NCI-H1694 (cell line): ENCODE measurements at places on chromosomes 7 and 10.

GRCh38 chr7:80722616-80723195 lies 84.3 kb downstream of the CD36 start:
- DNase-seq: no peak

- no peak for DNase-seq
Measured at GRCh38 chr7:96996111-96996957, 9.0 kb upstream of the DLX6 start.

DNA sequence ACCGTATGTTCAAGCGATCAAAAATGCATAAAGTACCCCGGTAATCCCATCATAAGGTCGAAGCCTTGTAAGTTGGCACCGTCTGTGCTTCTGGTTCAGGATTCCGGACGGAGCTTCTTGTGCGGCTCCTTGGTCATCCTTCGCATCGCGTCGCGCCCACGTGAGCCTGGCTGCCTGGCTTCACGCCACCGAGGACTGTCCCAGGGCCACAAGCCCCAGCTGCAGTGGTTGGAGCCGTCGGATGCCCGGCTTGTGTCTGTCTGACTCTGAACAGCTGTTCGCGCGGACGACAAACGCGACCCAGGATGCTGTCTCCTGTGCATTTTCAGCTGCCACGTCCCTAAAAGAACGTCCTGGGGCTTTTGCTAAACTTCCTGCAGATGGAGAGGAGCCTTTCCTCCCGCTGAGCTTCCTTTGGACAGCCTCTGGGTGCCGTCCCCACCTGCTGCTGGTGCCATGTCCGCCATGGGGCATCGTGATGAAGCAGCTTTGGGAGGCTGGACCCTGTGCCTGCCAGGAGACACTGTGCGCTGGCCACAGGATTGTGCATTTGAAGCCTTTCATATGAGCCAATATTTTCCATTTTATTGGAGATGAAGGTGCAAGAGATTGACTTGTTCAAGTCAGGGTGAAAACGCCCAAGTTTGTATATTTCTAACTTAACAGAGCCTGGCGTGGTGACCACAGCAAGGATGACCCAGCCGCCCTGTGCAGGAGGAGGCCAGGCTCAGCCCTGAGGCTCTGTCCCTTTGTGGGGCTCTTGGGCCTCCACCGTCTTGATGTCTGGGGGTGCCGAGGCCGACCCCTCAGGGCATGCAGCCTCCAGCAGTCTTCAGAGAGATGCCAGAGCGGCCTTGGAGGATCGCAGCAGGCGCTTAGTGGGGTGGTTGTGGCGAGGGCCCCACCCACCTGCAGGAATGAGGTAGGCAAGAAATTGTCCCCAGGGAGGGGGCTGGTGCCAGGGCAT lies 6.7 kb upstream of the JAKMIP3 start:
- no peak for DNase-seq

- peak; percentile 36 for DNase-seq
Measured at GRCh38 chr10:61733358-61733940, 70.7 kb downstream of the CABCOCO1 start.

DNA sequence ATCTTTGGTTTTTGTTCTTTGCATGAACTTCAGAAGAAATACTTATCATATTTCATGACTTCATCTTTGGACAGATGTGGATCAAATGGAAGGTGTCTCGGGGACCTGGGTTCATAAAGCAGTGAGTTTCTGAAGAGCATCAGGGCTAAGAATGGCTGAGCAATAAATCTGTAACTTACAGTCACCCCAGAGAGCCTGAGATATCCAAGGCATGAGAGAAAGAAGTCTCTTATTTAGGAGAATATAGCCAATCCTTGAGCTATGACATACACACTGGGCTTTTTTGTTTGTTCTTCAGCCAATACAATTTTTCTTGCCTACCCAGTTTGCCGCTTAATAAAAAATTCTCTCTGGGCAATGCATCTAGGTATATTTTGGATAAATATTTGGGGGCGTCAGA lies 252.6 kb upstream of the INHBA start:
- no peak for DNase-seq

- DNase-seq: no peak
Measured at GRCh38 chr10:111646021-111646420, 537.5 kb downstream of the GPAM start.

DNA sequence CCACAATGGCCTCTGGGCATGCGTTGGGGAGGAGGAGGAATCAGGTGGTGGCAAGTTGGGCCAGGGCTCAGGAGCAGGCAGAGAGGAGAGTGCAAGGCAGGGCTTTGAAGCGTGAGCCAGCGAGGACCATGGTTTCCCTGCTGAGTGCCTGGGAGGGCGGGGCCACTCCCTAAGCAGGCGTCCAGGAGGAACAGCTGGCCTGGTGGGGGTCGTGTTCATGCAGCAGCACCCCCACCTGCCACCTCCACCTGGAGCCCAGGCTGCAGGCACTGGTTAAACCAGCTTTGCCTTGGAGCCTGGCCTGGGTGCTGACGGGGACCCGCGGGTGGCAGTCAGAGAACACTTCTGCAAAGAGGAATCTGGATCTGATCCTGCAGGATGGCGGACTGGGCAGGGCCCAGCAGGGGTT lies 24.2 kb upstream of the AQP1 start:
- peak; percentile 80 for DNase-seq

- no peak for DNase-seq
Measured at GRCh38 chr10:116067825-116068224, 205.2 kb downstream of the GFRA1 start.

GRCh38 chr7:73429215-73429614 lies 4.4 kb upstream of the FZD9 start:
- no peak for DNase-seq

GRCh38 chr7:136925556-136925955 lies 57.1 kb downstream of the CHRM2 start:
- no peak for DNase-seq

DNA sequence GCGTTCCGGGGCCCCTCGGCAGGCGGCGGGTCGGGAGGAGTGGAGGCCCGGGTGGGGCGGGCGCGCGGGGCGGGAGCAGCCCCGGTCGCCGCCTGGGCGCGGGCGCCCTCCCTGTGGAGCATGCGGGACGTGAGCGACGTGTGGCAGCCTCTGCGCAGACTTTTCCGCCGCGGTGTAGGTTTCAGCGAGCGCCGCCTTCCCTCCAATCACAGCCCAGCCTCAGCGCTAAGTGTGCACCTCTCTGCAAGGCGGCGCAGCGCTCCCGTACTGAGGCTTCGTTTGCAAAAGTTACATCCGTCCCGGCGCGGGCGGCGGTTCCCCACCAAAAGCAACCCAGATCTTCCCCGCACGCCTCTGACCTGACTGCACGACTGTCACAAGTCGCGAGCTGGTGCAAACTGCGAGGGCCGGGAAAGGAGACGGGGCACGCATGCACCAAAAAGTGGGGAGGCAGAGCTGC lies 1.2 kb upstream of the PFKFB3 start:
- DNase-seq: no peak

- peak; percentile 13 for DNase-seq
Measured at GRCh38 chr10:119652361-119652730, 1.2 kb downstream of the BAG3 start.

DNA sequence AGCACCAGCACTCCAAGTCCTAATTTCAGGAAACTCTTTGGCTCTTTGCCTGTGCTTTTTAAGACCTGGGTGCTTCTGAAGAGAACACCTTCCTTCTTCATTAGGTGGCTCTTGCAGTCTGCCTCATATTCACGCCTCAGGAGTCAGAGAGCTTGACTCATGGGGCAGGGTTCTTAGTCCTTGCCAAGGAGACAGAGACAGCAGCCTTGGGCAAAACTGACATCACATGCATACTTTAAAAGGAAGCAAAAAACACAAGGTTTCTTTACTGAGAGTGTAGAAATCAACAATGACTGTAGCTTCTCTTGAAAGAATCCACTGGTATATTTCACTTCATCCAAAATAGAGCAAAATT lies 780.6 kb downstream of the INHBA start:
- DNase-seq: no peak

- no peak for DNase-seq
Measured at GRCh38 chr7:138228769-138229168, 152.5 kb downstream of the AKR1D1 start.

- DNase-seq: no peak
Measured at GRCh38 chr7:6637544-6638229, 569 bp downstream of the ZNF316 start.

DNA sequence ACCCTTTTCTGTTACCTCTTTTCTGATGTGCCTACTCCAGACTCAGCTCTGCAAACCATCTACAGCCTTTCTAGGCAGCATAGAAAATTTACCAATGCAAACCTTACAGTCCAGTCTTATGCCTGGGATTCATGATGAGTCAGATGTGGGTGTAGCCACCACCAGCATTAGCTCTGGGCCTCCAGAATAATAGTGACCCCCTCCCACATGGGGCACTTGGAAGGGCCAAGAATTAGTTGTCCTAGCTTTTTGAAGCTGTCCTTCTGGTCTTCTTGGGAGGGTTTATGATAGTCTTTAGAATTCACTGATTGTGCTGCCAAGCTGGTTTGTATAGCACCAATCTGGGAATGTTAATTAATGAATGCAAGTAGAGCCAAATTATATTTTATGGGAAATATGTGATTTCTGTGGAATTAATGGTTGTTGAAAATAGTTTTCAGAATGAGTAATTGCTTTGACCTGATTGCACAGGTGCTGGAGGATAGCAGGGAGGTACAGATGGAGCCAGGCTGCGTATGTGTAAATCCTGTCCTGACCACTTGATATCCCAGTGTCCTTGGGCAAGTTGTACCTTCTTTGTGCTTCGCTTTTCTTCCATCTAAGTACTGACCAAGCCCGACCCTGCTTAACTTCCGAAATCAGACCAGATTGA lies 94.8 kb downstream of the CPED1 start:
- DNase-seq: no peak

GRCh38 chr10:61785473-61786105 lies 115.9 kb upstream of the ARID5B start:
- no peak for DNase-seq

GRCh38 chr10:107971973-107972372 lies 807.5 kb upstream of the SORCS1 start:
- DNase-seq: no peak

DNA sequence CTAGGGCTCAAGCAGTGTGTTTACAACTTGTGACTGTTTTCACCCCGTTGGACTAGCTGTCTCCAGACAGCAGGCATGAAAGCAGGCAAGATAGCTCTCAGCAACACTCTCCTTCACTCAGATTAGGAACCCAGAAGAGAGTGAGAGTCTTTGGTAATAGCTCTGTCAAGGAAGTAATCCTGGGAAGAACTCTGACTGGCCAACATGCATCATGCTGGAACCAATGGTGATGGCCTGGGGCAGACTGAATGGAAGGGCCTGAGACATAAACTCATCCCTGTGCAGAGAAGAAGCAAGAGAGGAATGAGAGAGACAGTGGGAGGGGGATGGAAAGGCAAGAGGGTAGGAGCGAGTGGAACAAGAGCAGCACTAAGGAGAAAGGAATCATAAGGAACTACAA lies 48.9 kb downstream of the AKR1D1 start:
- DNase-seq: no peak

DNA sequence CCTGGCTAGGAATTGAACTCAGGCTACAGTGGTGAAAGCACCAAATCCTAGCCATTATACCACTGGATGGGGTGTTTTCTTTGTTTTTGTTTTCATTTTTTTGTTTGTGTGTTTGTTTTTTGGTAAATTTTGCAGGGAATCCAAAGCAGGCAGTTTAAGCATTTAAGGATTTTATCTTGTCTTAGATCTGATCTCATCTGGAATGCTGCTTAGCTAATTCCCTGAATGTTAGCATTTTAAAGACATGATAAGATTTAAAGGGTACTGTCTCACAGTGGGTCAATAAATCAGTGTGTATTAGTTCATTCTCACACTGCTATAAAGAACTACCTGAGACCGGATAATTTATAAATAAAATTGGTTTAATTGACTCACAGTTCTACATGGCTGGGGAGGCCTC lies 5.6 kb upstream of the MKLN1 start:
- no peak for DNase-seq

DNA sequence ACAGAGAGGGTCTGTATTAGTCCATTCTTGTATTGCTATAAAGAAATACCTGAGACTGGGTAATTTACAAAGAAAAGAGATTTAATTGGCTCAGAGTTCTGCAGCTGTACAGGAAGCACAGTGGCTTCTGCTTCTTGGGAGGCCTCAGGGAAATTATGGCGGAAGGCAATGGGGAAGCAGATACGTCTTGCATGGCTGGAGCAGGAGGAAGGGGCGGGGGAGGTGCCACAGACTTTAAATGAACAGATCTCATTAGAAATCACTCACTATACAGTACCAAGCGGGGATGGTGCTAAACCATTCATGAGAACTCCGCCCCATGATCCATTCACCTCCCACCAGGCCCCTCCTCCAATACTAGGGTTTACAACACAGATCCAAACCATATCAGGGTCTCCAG lies 3.7 kb upstream of the CALU start:
- no peak for DNase-seq

GRCh38 chr7:50336894-50337703 lies 32.6 kb downstream of the IKZF1 start:
- DNase-seq: no peak

GRCh38 chr10:97086530-97086929 lies 99.2 kb downstream of the SLIT1 start:
- no peak for DNase-seq

DNA sequence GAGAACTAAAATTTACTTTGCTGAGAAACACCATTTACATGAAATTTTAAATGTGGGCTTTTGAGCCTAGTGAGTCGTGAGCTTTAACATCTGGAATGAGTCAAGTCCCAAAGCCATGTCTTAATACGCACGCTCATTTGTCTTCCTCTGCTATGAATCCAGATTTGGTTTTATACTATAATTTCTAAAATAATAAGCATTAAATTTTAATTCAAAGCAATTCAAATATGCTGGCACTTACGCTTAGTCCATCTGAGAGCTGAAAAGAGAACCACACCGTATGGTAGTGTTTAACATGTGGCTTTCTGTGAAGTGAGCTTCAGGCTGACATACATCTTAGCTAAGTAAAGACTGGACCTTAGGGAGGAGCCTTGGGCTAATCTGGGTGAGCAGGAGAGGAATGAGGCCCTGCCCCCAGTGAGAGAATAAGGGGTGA lies 52.2 kb downstream of the CUBN start:
- DNase-seq: no peak

DNA sequence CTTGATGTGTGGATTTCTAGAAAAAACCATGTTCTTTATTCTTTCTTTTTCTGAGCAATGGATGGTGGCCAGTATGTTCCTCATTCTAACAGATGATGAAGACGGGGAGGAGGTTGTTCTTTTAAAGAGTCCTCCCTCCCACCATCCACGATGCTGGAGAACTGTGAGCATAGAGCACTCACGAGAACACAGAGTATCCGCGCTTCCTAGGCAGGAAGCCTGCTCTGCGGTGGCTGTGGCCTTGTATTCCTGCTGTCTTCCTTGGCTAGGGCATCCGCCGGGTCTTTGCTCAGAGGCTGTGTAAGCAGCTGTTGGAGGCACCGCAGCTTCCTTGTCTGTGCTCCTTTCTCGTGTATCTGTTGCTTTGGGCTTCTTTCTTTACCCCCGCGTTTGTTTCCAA lies 214.2 kb downstream of the CCDC3 start:
- no peak for DNase-seq

GRCh38 chr7:80736371-80737125 lies 98.1 kb downstream of the CD36 start:
- DNase-seq: no peak

DNA sequence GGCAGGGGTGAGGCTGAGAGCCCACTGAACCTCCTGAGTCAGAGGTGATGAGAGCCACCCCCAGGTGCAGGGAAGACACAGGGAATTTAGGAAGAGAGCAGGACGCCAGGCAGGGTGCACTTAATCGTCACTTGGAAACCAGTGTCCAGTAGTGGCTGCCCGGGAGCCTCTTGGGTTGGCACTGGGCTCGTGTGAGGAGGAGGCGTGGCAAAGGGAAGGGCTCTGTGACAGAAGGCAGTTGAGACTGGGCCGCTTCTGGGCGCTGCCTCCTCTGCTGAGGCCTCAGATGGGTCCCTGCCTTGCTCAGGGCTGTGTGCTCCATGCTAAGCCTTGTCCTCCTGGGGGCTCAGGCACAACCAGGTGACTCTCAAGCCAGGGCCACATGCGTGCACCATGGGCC lies 13.3 kb downstream of the RET start:
- DNase-seq: no peak
